Posterior cingulate gyrus (tissue), 11 donors: ENCODE measurements at places on chromosomes 4 and X.

- DNase-seq: no peak
Observed at GRCh38 chr4:141220271-141220670, 424 bp upstream of the ZNF330 start.

GRCh38 chr4:87918314-87919058 lies 57.0 kb upstream of the SPP1 start:
- no peak for DNase-seq

GRCh38 chrX:45344594-45344993 lies 143.9 kb upstream of the DIPK2B start:
- no peak for DNase-seq

DNA sequence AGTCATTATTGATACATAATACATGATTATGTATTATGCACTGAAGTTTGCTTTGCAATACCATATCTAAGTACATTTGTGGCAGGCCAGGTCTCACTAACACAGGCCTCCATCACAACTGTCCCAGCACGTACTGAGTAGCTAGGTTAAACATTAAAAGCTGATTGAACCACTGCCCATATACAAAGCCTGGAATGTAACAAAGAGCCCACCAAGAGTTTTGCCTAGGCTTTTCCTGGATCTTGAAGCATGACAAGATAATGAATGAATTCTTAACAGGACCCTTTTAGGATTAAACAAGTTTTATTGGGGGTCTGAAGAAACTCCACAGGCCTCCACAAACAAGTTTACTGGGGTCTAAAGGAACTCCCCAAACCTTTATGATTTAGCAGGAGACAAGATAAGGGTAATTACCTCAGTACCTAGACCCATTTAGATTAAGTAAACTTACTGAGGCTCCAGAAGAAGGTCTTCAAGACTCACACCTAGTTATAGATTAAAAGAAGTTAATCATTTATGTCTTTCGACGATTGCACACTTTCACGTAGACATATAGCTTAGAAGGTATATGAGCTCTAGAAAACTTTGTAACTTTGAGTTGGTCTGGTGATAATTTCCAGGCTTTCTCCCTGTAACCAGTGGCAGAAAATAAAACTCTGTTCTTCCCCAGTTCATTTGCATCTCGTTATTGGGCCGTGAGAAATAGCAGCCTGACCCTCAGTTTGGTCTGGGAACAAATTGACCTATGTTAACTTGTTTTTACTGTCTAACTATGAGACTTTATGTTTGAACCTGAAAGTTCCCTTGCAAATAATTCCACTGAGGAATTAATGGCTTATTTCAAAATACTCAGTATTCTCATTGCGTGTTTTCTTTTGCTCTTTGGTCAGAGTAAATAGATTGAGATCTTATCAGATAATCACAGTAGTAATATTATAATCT lies 84.8 kb downstream of the PHEX start:
- no peak for DNase-seq

DNA sequence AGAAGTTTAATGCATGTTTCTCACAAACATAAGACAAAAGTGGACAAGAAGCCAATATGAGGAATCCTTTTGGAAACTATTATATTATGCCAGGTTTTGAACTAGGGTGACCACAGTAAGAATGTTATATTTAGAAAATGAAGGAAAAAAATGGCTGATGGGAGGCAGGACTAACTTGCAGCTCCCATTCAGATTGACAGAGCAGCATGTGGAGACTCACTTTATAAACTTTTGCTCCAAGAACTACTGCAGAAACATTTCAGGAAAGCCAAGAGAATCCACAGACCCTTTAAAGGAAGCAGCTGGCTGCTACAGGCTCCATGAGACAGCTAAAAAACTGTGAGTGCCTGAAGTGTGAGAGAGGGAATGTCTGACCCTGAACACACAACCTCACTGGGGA lies 738.6 kb upstream of the GRIA3 start:
- DNase-seq: no peak

DNA sequence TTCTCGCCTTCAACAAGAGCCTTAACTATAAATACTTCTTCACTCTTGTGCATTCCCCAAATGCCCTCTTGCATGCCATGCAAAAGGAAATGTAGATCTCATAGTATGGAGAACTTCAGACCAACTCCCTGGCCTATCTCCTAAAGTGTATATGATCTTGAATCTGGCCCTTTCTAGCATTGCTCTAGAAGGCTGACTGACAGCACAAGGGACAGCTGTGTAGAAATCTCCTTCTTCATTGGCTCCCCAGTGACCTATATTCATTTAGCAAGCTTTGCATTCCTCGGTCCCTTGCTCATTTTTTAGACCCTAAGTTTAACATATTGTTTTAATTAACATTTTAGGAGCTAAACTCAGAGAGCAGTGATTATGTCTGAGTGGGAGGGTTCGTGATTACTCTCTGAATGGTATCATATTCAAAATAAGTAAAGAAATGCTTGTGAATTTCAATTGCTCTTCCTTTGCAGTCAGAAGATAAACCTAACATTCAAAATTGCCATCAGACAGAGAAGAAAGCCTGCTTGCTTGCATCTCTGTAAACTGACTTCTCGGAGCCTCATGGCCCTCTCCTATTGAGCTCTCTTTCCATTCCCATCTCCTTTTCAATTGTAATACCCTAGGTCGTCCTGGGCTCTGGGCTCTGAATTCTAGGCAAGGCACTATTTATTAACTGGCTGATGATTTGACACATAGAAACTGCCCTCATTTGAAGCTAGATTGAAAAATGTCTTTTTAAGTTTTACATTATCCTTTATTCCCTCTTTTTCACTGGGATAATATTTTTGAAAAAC lies 120.3 kb upstream of the PRKG2 start:
- no peak for DNase-seq

GRCh38 chr4:83251447-83251830 lies 33.2 kb downstream of the COQ2 start:
- no peak for DNase-seq

GRCh38 chr4:93495346-93495745 lies 333.2 kb upstream of the ATOH1 start:
- DNase-seq: no peak

DNA sequence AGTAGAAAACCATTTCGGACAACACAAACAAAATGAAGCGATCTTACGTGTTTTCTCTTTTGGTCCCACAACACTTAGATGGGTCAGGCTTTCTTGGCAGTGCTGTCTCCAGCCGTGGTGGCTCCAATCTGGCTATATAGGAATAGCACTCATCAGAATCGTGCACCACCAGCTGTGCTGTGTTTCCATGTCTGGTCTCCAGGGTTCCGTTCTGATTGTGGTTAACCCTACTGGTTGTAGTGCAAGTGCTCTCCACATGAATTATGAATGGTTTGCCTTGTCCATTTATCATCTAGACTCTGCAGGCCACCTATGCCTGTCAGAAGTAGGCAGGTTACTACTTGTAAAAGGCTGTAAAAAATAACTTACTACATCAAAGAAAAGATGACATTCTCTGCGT lies 536.3 kb downstream of the IQCM start:
- no peak for DNase-seq

GRCh38 chrX:133412246-133412645 lies 3.0 kb downstream of the GPC4 start:
- no peak for DNase-seq

GRCh38 chr4:168647646-168648375 lies 151.0 kb downstream of the PALLD start:
- DNase-seq: no peak

DNA sequence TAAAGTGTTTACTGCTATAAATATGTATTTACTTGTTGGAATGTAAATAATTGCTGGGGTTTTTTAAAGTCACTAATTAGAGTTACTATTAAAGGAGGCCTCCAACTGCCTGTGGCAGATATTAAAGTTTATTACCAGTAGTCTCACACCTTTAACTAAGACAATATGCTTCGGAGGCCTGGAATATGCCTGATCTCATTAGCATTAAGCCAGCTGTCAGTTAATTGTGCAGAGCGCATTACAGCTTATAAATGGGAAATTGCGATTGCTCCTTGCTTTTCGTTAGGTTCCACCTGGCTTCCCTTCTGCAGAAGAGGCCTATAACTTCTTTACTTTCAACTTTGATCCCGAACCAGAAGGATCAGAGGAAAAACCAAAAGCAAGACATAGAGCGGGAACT lies 41.3 kb downstream of the CC2D2A start:
- no peak for DNase-seq

DNA sequence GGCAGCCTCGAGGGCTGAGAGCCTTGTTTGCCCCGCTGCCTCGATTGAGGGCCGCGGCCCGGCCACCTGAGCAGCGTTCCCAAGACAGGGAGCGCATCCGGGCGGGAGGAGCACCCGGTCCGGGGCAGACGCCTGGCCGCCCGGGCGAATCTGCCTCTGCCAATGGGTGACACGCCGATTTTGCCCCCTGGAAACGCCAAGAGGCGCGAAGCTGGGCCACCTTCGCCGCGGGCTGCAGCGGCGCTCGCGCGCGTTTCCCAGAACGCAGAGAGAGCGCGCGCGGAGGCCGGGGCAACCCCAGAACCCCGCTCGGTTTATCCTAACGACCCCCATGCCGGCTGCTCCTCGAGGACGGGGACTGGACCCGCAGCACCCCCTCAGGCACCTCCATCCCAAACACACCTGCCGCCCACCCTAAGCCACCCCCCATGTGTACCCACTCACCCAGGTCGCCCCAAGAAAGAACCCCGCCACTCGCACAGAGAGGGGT lies 575 bp downstream of the MAP7D2 start:
- no peak for DNase-seq

DNA sequence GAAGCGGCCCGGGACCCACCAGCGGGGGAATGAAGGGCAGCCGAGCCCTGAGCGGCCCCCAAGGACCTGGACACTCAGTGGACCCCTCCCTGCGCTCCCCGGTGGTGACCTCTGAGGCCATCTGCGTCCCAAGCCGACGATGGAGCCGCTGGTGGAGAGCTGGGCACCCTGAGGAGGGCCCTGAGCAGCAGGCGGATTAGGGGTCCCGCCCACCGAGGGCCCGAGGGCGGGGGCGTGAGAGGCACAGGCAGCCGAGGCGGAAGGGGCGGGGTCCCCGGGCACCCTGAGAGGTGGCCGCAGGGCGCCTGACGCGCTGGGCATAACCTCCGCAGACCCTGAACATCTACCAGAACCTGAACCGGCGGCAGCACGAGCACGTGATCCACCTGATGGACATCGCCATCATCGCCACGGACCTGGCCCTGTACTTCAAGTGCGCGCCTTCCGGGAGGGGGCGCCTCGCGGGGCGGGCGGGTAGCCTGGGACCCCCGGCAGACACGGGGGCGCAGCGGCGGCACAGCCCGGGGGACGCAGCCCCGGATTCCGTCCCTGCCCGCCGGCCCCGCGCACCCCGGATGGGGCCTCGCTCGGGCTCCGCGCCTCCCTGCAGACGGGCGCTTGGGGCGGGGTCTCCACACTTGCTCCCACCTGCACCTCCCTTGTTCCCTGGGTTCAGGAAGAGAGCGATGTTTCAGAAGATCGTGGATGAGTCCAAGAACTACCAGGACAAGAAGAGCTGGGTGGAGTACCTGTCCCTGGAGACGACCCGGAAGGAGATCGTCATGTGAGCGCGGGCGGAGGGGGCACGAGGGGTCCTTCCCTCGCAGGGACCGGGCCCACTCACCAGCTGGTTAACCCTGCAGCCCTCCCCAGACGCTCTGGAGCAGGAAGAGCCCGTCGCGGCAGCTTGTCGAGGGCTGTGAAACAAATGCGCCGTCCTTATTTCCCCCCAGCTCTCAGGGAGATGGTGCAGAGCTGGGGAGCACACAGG lies 10.3 kb downstream of the ATP5ME start:
- DNase-seq: no peak

DNA sequence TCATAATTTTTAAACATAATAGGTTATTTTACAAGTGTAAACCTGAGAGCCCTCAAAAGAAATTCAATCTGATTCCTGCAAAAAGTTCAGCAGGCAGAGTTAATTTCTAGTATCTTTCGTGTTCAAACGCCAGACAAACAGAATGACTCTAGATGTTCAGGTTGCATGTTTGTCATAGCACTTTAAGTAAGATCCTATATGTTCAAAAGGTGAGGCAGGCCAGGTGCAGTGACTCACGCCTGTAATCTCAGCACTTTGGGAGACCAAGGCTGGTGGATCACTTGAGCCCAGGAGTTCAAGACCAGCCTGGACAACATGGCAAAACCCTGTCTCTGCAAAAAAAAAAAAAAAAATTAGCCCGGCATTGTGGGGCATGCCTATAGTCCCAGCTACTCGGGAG lies 1.1 kb upstream of the RASSF6 start:
- no peak for DNase-seq

GRCh38 chr4:96955691-96956090 lies 1115.8 kb downstream of the PDHA2 start:
- no peak for DNase-seq
